ENCODE measurements at places on chromosomes 13 and 19. TPM values are rescaled to one million over a fixed set of nuclear protein-coding genes. Genes with fewer than 3 reads are reported as not detected.
A peak's percentile ranks its signal among the peaks of the same experiment; 100 is the strongest.

DNA sequence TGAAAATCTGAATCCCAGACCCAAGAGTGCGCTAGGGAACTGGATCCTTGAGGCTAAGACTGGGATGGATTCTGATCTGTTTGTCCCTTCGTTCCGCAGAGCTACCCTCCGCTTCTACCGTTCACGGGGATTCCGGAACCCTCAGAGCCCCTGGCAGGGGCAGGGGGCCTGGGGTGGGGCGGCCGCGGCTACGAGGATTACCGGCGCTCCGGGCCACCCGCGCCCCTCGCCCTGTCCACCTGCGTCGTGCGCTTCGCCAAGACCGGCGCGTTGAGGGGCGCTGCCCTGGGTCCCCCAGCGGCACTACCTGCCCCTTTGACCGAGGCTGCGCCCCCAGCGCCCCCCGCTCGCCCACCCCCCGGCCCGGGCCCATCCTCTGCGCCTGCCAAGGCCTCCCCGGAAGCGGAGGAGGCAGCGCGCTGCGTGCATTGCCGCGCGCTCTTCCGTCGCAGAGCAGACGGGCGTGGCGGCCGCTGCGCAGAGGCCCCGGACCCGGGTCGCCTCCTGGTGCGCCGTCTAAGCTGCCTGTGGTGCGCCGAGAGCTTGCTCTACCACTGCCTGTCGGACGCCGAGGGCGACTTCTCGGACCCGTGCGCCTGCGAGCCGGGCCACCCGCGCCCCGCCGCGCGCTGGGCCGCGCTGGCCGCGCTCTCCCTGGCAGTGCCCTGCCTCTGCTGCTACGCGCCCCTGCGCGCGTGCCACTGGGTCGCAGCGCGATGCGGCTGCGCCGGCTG lies 7.1 kb downstream of the SPRED3 start:
- DNase-seq = peak; percentile 74
- peaks cover 33% of the 10 kb centered on the region for H3K27me3 ChIP-seq
- peak overlapping the region; percentile 67 for H3K27ac ChIP-seq
- peaks cover 2% of the 10 kb centered on the region for H3K36me3 ChIP-seq
- peaks cover 14% of the 10 kb centered on the region for H3K4me1 ChIP-seq
- peak overlapping the region; percentile 78 for H3K4me3 ChIP-seq

DNA sequence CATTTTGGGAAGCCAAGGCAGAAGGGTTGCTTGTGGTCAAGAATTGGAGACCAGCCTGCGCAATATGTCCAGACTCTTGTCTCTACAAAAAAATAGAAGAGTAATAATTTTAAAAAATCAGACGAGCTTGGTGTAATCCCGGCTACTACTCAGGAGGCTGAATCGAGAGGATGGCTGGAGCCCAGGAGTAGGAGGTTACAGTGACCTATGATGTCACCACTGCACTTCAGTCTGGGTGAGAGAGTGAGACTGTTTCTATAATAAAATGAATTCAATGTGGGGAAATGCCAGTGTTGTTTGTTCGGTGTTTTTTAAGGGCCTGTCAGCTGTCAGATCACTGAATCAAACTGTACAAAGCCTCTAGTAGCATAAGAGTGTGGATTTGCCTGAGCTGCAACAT lies 1.2 kb upstream of the FBXL3 start:
- peaks cover 3% of the 10 kb centered on the region for H3K36me3 ChIP-seq
- peaks cover 24% of the 10 kb centered on the region for H3K4me1 ChIP-seq
- peaks cover 3% of the 10 kb centered on the region for H3K27me3 ChIP-seq
- DNase-seq = no peak
- H3K4me3 ChIP-seq = peak overlapping the region; percentile 99
- peak overlapping the region; percentile 74 for H3K27ac ChIP-seq

Gene APOC4
- not detected for total RNA-seq

DNA sequence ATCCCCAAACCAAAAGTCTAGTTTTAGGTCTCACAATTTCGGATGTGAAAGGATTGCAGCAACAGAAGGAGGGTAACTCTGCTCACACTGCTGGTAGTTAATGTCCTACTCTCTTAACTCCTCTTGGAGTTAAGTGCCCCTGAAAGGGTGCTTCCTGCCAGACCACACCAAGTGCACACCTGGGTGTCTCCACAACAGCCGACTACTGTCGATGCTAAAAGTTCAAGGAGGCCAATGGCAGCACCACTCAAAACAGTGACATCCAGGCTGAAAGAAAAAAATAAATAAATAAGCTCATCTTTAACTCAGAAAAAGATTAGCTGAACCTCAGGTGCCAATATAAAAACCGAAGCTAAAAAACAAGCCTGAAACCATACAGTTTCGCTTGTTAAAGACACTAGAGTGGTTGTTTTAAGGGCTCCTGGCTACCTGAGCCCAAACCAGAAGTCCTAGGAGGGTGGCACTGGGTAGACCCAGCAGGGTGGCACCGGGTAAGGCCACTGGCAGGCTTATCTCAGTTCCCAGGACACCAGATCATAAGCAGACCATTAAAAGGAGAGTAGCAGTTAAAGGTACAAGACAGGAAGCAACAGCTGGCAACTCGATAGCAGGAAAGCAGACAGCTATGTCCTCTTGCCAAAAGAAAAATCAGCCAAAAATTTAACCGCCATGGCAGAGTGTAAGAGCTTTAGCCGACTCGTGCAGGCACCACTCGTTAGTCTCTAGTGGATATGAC lies 39.3 kb downstream of the BRD4 start:
- H3K4me3 ChIP-seq = peak overlapping the region; percentile 74
- H3K4me1 ChIP-seq = peaks cover 70% of the 10 kb centered on the region
- no peaks in the 10 kb centered on the region for H3K27me3 ChIP-seq
- peaks cover 9% of the 10 kb centered on the region for H3K36me3 ChIP-seq

Gene SPIB
- total RNA-seq = 0.42 TPM

Gene KLK2
- 0.44 TPM for total RNA-seq

- DNase-seq = no peak
- peaks cover 45% of the 10 kb centered on the region for H3K27me3 ChIP-seq
- H3K27ac ChIP-seq = no peak overlapping the region
- H3K4me3 ChIP-seq = no peak overlapping the region
- no peaks in the 10 kb centered on the region for H3K36me3 ChIP-seq
Observed at GRCh38 chr13:28817204-28817603, 2.9 kb upstream of the MTUS2 start.

DNA sequence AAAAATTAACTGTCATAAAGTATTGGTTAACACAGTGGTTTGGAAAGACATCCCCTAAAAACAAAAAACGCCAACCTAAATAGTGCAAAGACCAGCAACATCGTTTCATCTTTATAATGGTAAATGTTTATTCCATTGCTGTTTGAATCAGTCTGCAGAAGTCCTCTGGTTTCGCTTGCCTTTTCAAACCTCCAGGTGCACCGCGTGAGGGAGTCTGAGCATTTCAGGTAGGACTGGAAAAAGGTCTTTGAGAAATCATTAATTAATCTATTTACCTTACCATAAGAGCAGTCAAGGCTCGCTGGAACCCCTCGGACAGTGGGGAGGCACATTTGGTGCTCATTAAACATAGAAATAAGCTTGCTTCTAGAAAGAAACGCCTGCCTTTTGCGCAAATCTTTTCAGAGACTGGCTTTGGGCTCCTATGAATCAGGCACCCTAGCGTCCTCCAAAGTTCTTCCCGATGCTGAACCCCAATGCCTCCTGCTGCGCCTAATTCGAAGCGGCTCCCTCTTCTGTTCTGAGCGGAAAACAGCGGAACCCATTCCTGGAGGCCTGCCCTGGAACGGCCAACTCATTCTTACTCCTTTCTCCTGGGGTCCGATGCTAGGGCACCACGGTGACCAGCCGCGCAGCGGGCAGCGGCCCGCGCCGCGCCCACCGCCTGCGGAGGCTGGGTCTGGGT lies 951 bp upstream of the MTUS2 start:
- H3K4me3 ChIP-seq = peak overlapping the region; percentile 19
- H3K36me3 ChIP-seq = no peaks in the 10 kb centered on the region
- H3K4me1 ChIP-seq = peaks cover 1% of the 10 kb centered on the region
- peaks cover 64% of the 10 kb centered on the region for H3K27me3 ChIP-seq
- no peak for DNase-seq

DNA sequence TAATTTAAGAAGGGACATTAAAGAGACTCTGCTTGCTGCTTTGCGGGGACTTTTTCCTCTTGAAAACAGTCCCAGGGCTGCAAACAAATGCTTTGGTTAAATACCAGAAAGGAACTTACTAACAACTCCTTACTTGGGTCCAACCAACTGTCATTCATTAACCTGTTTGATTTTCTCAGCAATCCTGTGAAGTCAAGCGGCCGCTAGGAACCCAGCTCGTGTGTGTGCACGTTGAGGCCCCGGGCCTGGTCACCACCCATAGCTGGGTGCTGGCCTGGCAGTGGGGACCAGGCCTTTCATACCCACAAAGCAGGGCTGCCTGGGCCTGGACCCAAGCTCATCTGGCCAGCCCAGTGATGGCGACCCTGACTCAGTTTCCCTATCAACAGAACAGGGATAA lies 50.7 kb downstream of the C1QTNF9 start:
- H3K4me3 ChIP-seq = no peak overlapping the region
- no peak overlapping the region for H3K27ac ChIP-seq
- no peaks in the 10 kb centered on the region for H3K36me3 ChIP-seq
- H3K4me1 ChIP-seq = no peaks in the 10 kb centered on the region

- no peaks in the 10 kb centered on the region for H3K27me3 ChIP-seq
- DNase-seq = no peak
- no peaks in the 10 kb centered on the region for H3K36me3 ChIP-seq
- no peaks in the 10 kb centered on the region for H3K4me1 ChIP-seq
Observed at GRCh38 chr13:67267136-67267535, 37.0 kb upstream of the PCDH9 start.

GRCh38 chr13:75092143-75092542 lies 389.8 kb downstream of the TBC1D4 start:
- no peaks in the 10 kb centered on the region for H3K27me3 ChIP-seq
- peaks cover 5% of the 10 kb centered on the region for H3K4me1 ChIP-seq
- no peak overlapping the region for H3K27ac ChIP-seq
- H3K4me3 ChIP-seq = no peak overlapping the region
- no peak for DNase-seq

Gene STOML3
- total RNA-seq = not detected

GRCh38 chr13:29105779-29106178 lies 285.6 kb downstream of the MTUS2 start:
- no peaks in the 10 kb centered on the region for H3K36me3 ChIP-seq
- H3K27me3 ChIP-seq = peaks cover 2% of the 10 kb centered on the region
- DNase-seq = no peak
- H3K27ac ChIP-seq = no peak overlapping the region
- H3K4me1 ChIP-seq = no peaks in the 10 kb centered on the region

GRCh38 chr13:105972306-105972721 lies 563.1 kb downstream of the EFNB2 start:
- no peaks in the 10 kb centered on the region for H3K4me1 ChIP-seq
- H3K27me3 ChIP-seq = no peaks in the 10 kb centered on the region
- H3K4me3 ChIP-seq = no peak overlapping the region
- no peak overlapping the region for H3K27ac ChIP-seq

DNA sequence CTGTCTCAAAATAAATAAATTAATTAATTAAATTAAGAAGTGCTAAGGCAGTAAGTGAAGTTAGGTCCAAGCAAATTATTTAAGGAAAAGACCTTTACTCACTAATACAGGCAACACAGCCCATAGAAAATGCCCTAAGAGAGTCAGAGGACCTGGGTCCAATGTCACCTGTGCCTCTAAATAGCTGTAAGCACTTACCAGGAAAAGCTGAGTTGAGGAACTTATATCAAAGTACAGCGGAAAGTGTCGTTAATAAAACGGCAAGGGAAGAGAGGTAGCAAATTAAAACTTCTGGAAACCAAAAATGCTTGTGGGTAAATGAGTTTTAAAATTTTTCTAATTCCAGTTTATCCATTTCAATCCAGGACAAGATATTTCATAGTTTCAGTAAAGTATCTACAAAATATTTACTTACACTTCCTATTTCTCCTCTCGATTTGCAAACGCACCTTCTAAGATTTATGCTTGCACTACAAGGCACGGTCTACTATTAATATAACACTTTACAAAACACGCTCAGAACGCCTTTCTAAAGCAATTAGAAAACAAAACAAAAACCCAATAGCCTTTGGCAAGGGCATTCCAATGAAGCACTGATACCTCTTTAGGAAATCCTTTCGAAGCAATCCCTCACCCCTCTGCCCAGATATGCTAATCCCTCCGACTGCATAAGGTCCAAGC lies 963 bp downstream of the VPS36 start:
- H3K27ac ChIP-seq = peak overlapping the region; percentile 89
- H3K4me3 ChIP-seq = peak overlapping the region; percentile 96
- peaks cover 31% of the 10 kb centered on the region for H3K4me1 ChIP-seq
- H3K36me3 ChIP-seq = peaks cover 3% of the 10 kb centered on the region
- no peaks in the 10 kb centered on the region for H3K27me3 ChIP-seq

Gene LRRC4B
- not detected for total RNA-seq

DNA sequence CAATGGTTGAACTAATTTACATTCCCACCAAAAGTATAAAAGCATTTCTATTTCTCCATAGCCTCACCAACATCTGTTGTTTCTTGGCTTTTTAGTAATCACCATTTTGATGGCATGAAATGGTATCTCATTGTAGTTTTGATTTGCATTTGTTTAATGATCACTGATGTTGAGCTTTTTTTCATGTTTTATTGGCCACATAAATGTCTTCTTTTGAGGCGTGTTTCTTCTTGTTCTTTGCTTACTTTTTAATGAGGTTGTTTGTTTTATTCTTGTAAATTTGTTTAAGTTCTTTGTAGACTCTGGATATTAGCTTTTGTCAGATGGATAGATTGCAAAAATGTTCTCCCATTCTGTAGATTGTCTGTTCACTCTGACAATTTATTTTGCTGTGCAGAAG lies 28.2 kb downstream of the ZNF714 start:
- no peaks in the 10 kb centered on the region for H3K27me3 ChIP-seq
- no peak overlapping the region for H3K27ac ChIP-seq
- peaks cover 85% of the 10 kb centered on the region for H3K36me3 ChIP-seq
- no peaks in the 10 kb centered on the region for H3K4me1 ChIP-seq
- no peak for DNase-seq

Gene CLEC4M
- not detected for total RNA-seq

DNA sequence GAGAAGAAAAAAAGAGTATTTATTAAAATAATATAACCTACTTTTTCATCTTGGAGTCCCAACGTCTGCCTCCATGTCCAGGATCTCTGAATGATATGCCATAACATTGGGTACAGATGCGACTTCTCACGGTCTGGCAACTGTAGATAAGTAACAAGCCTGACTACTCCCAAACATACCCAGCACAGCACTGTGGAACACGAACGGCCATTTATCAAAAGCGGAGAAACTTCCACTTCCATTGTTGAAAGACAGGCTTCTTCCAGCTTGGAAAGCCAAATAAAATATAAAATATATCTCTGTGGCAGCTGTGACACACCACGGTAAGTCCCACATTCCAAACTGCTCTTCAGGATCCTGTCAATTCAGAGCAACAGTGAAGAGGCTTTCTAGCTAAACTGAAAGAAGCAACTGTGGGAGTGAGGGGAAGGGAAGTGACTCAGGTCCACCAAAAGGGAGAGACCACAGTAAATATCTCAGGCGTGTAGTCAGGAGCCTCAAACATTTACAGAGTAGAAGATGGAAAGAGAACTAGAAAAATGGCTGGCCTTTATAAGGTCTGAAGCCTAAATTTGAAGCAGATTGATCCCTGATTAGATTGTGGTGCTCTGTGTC lies 331.7 kb downstream of the LIG4 start:
- H3K4me1 ChIP-seq = no peaks in the 10 kb centered on the region
- no peaks in the 10 kb centered on the region for H3K27me3 ChIP-seq
- H3K27ac ChIP-seq = no peak overlapping the region
- H3K36me3 ChIP-seq = no peaks in the 10 kb centered on the region

Measured in activated naive CD8-positive, alpha-beta T cell treated with anti-CD3 and anti-CD28 coated beads, Interleukin-2, amount 10 ng/mL, durations not matched to agents 7 days and 5 days (primary cell).